ENCODE measurements at places on chromosomes 3 and 15.

DNA sequence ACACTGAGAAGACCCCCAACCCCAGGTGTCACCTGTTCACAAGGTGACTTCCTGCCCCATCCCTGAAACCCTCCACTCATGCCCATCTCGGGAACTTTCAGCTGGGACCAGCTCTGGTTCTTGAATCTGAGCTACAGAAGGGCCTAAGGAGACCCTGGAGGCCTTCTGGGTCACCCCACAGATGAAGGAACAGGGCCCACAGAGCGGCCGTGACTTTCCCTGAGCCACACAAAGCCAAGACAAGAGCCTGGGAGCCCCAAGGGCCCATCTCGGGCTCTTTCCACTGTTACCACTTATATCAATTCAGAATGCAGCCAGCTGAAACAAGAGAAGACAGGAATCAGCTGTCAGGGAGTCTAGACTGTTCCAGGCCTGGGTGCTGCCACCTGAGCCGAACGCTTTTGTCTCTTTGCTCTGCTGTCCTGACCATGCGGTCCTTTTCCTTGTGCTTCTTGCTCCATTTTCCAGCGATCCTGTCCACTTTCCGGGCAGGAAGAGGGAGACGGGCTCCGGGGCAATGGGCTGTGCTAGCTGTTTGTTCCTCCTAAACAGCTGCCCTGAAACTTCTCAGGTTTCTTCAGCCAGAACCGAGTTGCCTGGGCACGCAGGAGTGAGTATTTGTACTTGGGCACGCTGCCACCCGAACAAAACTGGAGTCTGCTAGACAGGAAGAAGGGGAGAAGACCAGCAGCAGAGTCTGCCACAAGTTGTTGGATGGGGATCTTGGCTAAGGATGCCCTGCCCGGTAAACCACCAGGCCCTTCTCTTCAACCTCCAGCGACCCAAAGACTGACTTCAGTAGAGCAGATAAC, 28.0 kb upstream of the PIGZ start:
- DNase-seq = peak; percentile 53

GRCh38 chr15:98813951-98814350, 165.6 kb downstream of the IGF1R start:
- no peak for DNase-seq

- DNase-seq = no peak
These were observed 37.2 kb upstream of the SLCO2A1 start for GRCh38 chr3:134066651-134067530.

DNA sequence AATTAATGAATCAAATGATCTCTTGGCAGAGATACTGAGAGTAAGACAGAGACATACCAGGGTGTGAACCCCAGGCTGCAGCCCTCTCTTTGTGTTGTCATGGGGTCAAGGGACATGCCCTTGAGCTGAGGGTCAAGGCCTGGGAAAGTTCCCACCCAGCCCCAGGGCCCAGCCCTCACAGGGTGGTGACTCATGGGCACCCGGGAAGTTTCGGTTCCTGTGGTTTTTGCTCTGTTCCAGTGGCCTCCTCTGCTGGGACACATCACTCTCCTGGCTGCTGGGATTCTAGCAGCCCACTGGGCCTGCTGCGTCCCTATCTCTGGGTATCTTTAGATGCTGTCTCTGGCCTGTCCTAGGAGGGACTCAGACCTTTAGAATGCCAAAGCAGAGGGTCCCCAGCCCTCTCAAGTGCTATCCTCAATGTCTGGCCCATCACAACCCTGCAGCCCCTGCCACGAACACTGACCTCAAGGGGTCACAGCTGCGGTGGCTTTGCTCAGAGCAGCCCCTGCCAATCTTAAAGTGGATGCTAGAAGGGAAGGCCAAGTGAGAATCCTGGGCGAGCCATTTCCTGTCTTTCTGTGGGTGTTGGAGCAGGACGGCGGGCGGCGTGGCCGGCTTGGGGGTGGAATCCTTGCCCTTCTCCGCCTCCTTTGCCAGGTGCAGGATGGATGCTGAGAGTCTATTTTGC, 148.4 kb upstream of the TLE3 start:
- DNase-seq = no peak

DNA sequence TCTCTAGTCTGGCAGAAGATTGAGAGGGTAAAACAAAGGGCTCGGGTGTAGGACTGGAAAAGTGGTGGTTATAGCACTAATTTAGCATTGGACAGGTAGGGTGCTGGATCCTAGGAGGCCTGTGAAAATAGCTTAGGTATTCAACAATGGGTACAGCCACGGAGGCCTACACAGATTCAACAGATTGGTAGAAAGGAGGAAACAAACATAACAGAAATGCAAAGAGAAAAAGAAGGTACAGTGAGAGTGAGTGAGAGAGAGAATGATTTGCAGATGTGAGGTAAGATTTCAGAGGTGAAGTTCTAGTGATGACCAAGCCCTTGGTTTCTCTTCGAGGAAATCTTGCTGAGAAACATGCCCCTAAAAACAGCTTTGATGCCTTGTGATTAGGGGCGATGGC, 37.9 kb downstream of the ADIPOQ start:
- no peak for DNase-seq

DNA sequence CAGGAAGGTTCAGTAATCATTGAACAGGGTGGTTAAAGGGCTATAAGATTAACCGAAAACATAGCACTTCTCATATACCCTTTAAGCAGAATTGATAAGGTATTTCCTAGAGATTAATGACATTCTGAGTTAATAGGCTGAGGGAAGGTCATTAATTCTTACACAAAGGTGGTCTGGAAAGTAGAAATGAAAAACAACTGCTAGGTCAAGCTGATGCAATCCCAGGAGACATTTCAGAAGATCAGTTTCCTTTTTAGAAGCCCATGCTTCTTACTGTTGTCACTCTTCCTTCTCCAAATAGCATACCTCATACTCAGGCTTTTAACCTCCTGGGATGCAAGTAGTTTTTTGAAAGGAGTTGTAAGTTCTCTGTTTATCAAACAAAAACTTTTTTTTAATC, 8.8 kb downstream of the FILIP1L start:
- no peak for DNase-seq

DNA sequence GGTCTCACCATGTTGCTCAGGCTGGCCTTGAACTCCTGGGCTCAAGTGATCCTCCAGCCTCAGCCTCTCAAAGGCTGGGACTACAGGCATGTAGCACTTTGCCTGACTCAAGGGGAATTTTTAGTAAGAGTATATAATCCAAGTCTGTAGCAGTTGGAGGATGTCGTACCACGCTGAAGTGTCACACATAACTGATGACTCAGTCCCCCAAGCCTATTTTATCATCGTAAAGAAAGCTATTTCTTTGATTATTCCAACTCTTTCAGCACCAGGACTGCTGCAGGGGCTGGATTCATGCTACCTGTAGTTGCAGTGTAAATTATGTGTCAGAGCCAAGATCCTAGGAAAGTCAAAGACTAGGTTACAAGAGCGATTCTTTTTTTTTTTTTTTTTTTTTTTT, 1.4 kb upstream of the PRKCI start:
- DNase-seq = no peak

GRCh38 chr3:132593241-132593946, 3.7 kb upstream of the ACKR4 start:
- no peak for DNase-seq

GRCh38 chr3:40187945-40188344, 121.6 kb upstream of the EIF1B start:
- DNase-seq = no peak

DNA sequence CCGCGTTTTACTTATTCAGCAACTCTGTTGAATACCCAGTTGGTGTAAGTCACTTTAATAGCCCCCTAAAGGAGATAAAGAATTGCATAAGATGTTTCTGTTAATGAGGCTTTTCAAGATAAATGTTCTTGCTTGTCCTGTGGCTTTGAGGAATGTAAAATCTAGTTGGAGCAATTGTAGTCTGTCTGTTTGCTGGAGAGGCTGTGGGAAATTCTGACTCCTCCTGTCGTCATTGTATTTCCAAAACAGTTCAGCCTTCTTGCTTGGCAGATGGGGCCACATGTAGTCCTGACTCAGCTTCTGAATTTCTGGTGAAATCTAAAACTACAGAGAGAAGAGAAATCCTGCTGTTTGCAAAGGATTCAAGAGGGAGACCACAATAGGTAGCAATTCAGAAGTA, 114.4 kb downstream of the RYR3 start:
- no peak for DNase-seq

GRCh38 chr15:93109336-93110102, 20.5 kb upstream of the RGMA start:
- no peak for DNase-seq

GRCh38 chr3:141050576-141051442, at the start of gene SPSB4:
Gene SPSB4 (plus strand): TSS chr3:141051347. CDS start chr3:141066105, 14,758 bp downstream.
- no peak for DNase-seq

- DNase-seq = no peak
These were observed 516.6 kb upstream of the ROBO2 start for GRCh38 chr3:76523337-76523736.
